ENCODE measurements at places on chromosomes 11 and 22.

DNA sequence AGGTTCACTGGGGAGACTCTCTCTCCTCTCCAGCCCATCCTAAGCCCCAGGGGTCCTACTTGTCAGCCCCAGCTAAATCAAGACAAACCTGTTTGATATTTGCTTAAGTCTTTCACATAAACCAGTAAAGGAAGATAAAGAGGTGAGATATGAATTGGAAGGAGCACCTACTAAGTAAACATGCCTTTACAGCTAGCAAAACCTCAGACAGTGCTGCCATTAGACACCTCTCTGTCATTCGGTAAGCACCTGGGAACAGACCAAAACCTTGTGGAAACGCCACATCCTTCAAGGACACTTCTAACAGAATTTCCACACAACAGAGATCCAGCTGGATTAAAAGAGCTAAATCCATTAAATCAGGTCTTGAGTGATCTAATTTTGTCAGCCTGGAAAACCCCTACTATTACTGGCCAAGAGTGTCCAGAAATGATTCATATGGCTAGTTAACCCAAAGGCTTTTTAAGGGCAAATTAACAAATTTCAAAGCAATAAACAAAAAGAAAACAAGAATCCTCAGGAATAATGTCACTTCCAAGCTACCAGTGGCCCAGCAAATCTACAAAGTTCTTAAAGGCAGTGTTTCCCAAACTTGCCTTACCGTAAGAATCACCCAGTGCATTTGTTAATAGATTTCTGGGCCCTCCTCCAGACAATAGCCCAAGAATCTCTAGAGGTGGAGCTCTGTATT is 2.4 kb downstream of the VPS37C start:
- DNase-seq, result no peak

DNA sequence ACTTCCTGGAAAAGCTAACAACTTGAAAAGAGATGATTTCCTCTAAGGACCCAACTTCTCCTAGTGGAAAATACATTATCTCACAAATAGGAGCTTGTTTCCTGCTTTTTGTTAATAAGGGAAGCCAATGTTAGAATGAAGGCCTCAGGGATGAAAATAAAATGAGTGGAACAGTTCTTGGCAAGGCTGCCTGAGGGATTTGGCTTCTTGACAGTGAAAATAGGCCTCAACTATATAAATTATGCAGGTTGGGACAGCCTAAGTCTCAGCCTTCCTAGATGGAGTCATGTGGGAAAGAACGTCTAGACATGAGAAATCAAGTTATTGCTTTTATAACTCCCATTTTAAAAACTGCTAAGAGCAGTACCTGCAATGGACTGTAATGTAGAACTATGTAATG is 92.8 kb upstream of the FIBIN start:
- no peak for DNase-seq

- DNase-seq, result no peak
These were observed 49.0 kb downstream of the OR4D9 start for GRCh38 chr11:59560290-59560701.

GRCh38 chr22:32697331-32697995 is 104.0 kb upstream of the TIMP3 start:
- no peak for DNase-seq

DNA sequence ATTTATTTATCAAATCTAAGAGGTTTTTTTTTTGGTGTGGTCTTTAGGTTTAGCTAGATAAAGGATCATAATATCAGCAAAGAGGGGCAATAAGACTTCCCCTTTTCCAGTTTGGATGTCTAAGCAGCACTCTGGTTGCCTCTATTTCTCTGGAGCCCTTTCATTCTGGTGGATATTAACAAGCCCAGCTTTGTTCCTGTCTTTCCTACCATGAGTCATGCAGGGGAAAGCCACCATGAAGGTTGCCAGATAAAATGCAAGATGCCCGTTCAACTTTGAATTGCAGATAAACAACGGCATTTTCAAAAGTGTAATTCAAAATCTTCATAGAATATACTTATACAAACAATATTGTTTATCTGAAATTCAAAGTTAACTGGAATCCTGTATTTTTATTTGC is 143.6 kb downstream of the ADAMTS15 start:
- DNase-seq, result no peak

DNA sequence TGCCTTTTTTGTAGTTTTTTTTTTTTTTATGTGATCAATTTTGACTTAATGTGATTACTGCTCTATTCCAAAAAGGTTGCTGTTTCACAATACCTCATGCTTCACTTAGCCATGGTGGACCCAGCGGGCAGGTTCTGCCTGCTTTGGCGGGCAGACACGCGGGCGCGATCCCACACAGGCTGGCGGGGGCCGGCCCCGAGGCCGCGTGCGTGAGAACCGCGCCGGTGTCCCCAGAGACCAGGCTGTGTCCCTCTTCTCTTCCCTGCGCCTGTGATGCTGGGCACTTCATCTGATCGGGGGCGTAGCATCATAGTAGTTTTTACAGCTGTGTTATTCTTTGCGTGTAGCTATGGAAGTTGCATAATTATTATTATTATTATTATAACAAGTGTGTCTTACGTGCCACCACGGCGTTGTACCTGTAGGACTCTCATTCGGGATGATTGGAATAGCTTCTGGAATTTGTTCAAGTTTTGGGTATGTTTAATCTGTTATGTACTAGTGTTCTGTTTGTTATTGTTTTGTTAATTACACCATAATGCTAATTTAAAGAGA is 12.5 kb downstream of the CCND1 start:
- no peak for DNase-seq

- no peak for DNase-seq
These were observed 6.9 kb downstream of the SCGB1C1 start for GRCh38 chr11:199782-200181.

DNA sequence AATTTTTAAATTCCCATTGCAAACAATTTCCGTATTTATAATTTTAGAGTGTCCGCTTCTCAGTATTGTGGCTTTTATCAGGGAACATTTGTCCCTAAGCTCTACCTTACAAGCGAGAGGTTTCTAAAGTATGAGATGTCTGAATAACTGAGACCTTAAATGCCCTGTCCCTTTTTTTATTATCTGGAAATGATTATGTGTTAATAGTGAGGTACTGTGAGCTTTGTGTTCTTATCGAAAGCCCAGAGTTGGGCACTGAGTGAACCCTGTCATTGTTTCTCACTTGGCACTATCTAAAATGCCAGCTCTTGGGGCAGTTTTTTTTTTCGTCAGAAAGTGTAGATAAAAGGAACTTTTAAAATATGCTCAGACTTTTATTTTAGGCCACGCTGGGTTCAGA is 9.5 kb downstream of the CTTN start:
- no peak for DNase-seq

DNA sequence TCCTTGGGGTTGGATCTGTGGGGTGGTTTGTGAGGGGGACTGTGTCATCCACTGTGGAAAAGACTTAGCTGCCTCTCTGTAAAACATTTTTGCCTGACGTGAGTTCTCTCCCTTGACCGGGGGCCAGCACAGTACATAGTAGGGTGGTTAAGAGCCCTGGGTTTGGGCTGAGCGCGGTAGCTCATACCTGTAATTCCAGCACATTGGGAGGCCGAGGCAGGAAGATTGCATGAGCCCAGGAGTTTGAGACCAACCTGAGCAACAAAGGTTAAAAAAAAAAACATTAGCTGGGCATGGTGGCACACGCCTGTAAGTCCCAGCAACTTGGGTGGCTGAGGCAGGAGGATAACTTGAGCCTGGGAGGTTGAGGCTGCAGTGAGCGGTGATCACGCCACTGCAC is 74.7 kb upstream of the WNT7B start:
- no peak for DNase-seq
